ENCODE measurements at places on chromosomes 16 and 17.

- DNase-seq: no peak
Observed at GRCh38 chr16:8936421-8936820, 27.3 kb downstream of the USP7 start.

- no peak for DNase-seq
Observed at GRCh38 chr17:49450735-49451134, 36.1 kb upstream of the PHB1 start.

DNA sequence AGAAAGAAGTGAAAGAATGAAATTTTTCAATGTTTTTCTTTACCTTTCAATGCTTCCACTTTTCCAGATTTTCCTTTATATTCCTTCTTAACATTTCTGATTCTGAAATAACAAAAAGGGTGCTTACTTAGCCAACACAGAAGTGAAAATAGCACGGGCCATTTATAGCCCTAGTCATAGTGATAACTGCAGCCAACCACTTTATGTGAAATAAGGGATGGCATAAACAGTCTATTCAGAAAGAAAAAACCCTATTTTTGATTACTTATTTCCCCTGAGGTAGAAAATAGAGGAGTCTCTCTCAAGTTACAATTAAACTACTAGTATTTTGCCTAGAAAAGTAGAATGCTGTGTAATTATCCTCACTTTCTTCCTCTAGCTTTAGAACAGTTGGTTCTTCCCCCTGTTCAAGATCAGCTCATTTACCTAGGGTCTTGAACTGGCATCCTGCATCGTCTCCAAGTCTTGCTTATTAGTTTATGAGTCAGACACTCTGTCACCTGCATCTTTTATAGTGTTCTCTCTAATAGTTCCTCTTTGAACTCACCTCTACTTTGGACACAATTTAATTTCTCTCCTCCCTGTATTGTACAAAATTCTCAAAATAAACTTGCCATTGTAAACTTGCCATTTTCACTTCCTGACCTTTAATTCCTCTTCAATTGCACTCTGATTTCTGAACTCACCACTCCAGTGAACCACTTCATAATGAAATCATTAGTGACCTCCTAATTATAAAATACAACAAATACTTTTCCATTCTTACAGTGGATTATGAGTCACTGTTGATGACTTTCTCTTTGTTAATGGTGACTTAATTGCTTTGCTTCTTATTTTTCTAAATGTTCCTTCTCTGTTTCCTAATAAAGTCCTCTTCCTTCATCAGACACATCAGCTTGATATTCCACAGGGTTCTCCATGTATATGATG lies 23.6 kb downstream of the ABCA6 start:
- no peak for DNase-seq

GRCh38 chr16:76292218-76292617 lies 15.0 kb downstream of the CNTNAP4 start:
- DNase-seq: no peak

DNA sequence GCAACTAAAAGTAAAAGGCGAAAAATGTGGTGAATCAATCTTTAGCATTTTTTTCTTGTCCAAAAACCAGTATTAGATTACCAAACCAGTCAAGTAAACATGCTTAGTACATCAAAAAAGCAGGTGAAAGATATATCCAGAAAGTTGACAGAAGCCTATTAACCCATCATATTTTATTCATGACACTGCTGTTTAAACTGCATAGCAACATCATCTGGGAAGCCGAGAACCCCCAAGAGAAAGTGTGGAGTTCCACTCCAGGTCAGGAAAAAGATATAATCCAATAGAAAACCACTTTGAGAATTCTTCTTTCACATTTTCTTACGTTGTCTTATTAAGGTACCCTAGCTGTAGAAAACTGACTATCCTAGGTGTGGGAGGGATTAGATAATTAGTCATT lies 466.8 kb upstream of the CDH8 start:
- DNase-seq: no peak

- DNase-seq: no peak
Observed at GRCh38 chr16:8511464-8511863, 78.8 kb downstream of the TMEM114 start.

DNA sequence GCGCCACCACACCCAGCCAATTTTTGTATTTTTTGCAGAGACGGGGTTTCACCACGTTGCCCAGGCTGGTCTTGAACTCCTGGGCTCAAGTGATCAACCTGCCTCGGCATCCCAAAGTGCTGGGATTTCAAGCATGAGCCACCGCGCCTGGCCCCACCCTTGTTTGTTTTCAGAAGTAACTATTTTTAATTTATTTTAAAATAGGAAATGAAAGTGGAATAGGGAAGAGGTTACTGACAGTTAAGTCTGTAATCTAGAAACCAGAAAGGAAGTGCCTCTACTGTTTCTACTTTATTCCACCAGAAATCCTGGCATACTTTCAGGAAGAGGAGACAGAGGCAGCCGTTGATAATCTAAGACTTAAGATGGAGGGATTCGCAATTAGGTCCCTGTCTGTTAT lies 225.6 kb downstream of the TANC2 start:
- no peak for DNase-seq

GRCh38 chr17:28503420-28503819 lies 2.7 kb upstream of the FOXN1 start:
- no peak for DNase-seq

GRCh38 chr17:7740481-7741001 lies 23.0 kb downstream of the DNAH2 start:
- DNase-seq: no peak

- no peak for DNase-seq
Observed at GRCh38 chr17:49603238-49603637, 27.6 kb downstream of the NXPH3 start.

- no peak for DNase-seq
Observed at GRCh38 chr16:16956376-16956775, 514.4 kb downstream of the XYLT1 start.

DNA sequence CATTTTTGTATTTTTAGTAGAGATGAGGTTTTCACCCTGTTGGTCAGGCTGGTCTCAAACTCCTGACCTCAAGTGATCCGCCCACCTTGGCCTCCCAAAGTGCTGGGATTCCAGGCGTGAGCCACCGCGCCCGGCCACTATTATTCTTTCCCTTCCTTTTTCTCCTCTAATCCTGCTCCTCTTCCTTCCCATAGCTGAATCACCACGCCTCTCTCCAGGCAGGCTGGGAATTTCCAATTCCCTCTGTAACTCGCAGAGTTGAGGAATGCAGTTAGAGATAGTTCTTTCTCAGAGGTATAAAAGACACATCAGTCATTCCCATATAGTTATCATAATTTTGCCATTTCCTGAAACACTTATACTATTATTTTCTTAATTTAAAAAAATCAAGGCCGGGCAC lies 11.2 kb downstream of the METTL16 start:
- no peak for DNase-seq

GRCh38 chr17:73292031-73292531 lies 19.7 kb downstream of the CDC42EP4 start:
- DNase-seq: no peak

- DNase-seq: no peak
Observed at GRCh38 chr17:48625495-48626244, 488 bp downstream of the HOXB9 start.

- DNase-seq: no peak
Observed at GRCh38 chr17:49483599-49484509, 11.2 kb upstream of the NGFR start.

GRCh38 chr16:9556949-9557665 lies 465.7 kb downstream of the HAPSTR1 start:
- DNase-seq: no peak

DNA sequence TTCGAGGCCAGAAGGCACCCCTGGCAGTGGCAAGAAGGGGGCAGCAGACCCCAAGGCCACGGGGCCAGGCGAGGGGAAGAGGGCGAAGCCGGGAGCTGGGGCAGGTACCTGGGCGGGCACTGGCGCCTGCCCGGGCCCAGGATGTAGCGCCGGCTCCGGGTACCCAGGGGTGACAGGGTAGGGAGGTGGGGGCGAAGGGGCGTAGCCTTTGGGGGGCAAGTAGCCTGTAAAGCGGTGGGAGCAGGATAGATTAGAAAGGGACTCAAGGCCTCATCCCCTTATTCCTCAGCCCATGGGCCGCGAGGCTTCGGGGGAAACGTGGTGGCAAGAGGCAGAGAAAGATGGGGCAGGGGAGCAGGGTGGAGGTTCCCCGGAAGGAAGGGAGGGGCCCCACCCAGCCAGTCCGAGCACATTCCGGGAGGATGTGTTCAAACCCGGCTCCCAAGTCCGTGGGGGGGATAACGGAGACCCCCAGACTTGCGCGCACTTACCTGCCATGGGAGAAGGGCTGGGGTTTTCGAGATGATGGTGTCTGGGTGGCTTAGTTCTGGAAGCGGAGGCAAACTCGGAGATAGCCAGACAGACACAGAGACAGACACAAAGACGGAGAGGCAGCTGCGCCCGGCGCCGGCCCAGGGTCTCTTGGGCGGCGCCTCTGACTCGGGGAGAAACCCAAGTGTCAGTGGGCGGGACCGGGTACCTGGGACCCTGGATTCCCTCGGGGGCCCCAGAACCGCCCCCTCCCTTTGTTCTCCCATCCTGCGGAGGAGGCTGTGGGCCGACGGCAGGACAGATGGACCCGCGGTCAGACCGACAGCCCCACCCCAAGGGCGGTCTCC lies 493 bp downstream of the PLSCR3 start:
- no peak for DNase-seq

DNA sequence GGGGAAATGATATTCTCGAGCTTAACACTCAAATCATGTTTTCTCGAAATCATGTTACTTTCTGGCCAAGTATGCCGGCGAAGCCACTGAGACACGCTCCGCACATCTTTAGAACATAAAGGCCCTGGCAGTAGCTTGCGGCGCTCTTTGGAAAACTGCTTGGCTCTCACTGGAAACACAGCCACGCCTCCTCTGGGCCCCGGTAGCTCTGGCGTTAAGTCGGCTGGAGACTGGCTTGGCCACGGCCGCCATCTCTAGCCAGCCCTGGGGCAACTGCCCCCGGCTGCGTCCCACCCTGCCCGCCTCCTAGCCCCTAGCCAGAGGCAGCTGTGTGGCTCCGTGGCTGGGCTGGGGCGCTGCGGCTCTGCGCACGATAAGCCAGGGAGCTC lies 9.2 kb upstream of the BAIAP2 start:
- DNase-seq: no peak
